Stimulated activated CD4-positive, alpha-beta T cell treated with anti-CD3 and anti-CD28 coated beads, Interleukin-4, amount 100 ng/mL, for 48 hours (primary cell): ENCODE measurements at places on chromosomes 6 and 20.

- no peak for DNase-seq
Measured at GRCh38 chr20:39528436-39528835, 566.3 kb downstream of the DHX35 start.

DNA sequence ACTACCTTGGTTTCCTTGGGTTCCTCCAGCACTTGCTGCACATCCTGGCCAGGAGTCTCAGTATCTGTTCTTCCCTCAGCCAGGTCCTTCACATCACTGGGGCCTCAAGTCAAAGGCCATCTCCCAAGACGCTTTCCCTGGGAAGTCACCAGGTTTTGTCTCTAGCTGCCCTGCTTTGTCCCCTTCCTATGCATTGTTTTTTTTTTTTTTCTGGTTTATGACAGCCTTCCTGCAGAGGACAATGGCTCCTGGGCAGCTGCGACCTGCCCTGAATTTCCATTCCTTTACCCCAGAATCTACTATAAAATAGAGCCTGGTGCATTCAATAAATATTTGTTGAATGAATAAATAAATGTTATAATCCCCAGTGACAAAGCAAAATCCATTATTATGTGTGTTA lies 687.3 kb downstream of the QKI start:
- DNase-seq = no peak

GRCh38 chr6:52407467-52407866 lies 12.7 kb upstream of the EFHC1 start:
- DNase-seq = no peak

DNA sequence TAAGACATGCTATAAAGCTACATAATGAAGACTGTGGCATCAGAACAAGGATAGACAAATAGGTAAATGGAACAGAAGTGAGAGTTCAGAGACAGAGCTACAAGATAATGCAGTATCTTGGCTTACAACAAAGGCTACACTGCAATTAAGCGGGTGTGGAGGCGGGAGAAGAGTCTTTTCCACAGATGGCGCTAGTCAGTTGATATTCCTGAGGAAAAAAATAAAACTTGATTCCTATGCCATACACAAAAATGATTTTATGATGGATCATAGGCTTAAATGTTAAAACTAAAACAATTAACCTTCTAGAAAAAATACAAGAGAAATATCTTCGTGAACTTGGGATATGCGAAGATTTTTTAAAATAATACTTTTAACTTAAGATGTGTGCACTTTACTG lies 31.0 kb downstream of the RIN2 start:
- no peak for DNase-seq

- DNase-seq = no peak
Measured at GRCh38 chr6:158642097-158642601, 2.4 kb downstream of the DYNLT1 start.
